ENCODE measurements at places on chromosomes 5 and 9.

DNA sequence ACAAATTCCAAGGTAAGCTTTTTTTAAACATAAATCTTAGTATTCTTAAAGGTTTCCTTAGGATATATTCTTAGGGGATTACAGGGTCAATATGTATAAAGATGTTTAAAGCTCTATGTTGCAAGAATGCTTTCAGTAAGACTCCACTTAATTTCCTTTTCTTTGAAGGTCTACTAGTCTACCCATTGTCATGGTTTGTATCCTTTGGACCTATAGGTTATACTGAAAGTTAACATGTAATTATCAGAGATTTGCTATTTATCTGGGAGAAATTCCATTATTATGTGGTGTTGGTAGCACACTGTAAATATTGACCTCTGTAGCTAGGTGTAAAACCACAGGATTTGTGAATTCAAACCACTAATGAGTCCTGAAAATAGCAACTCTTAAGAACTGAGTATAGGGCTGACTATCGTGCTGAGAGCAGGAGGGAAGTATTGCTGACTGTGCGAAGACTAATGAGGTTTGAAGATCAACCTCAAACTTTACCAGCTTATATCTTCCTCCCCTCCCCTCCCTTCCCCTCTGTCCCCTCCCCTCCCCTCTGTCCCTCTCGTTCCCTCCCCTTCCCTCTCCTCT lies 85.6 kb downstream of the GADD45G start:
- no peak for DNase-seq

DNA sequence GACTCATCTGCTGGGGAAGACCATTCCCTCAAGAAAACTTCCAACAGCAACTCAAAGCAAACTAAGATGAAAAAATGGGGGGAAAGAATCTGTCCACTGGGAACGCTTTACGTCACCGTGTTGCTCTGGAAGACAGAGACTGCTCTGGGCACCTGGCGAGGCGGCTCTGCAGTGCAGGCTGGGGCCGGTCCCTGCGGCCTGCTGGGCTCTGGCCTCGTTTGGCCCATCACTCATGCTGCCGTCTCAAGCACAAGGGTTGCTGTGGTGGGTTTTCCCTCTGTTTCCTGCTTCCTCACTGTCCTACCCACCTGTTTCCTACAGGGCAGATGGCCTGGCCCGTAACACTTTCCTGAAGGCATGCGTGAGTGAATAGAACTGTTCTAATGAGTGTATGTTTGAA lies 92.9 kb upstream of the OTULINL start:
- no peak for DNase-seq

DNA sequence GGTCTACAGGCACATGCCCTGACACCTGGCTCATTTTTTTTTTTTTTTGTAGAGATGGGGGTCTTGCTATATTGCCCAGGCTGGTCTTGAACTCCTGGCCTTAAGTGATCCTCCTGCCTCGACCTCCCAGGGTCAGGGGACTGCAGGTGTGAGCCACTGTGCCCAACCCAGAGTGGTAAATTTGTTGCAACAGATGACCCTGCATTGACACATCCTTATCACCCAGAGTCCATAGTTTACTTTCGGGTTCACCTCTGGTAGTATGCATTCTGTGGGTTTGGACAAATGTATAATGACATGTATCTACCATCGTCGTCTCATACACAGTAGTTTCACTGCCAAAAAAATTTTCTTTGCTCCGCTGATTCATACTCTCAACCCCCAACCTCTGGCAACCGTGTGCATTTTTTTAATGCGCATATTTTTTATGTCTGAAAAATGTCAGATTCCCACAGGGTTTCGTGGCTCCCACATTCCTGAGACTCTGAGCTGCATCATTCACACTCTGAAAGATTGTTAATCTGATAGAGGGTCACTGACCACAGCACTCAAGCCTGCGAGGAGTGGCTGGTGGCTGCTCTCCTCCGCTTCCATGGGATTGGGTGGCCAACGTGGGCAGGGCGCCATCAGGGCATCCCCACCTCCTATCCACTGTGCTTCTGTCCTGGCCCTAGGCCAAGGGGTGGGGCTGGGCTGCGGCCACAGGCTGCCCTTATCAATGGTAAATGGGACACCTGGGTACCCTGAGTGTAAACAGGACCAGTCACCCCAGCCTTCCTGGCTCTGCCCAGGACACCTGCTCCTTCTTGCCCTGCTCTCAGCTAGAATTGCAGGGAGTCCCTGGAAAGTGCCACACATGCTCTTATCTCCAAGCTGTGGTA lies 9.6 kb downstream of the NDST1 start:
- no peak for DNase-seq

- no peak for DNase-seq
Measured at GRCh38 chr5:82730913-82731312, 346.3 kb downstream of the TMEM167A start.

DNA sequence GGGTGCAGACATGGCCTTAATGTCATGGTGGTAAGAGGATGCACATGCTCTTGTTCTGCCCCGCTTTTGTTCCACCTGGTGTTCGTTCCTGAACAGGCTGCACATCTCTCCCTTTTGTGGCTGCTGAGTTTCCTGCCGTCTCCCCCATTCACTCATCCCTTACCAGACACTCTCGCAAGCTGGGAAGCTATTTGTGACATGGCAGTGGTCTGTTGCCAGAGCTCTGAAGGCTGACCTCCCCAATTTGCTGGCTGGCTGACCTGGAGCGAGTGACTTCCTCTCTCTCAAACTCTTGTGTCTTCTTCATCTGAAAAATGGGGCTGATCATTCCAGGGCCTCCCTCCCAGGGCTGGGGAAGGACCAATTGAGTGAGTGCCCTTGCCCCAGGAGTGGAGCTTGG lies 35.9 kb downstream of the HRH2 start:
- DNase-seq = no peak

DNA sequence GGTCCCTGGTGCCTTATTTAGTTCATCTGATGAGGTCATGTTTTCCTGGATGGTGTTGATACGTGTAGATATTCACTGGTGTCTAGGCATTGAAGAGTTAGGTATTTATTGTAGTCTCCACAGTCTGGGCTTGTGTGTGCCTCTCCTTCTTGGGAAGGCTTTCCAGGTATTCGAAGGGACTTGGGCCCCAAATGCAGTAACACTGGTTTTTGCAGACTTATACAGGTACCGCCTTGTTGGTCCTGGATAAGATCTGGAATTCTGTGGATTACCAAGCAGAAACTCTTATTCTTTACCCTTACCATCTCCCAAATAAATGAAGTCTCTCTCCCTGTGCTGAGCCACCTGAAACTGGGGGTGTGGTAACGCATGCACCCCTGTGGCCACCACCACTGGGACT lies 34.1 kb downstream of the MEGF9 start:
- no peak for DNase-seq

GRCh38 chr5:162429142-162429541 lies 361.6 kb downstream of the GABRG2 start:
- no peak for DNase-seq

- DNase-seq = no peak
Measured at GRCh38 chr9:127788337-127789011, 2.6 kb downstream of the CDK9 start.

DNA sequence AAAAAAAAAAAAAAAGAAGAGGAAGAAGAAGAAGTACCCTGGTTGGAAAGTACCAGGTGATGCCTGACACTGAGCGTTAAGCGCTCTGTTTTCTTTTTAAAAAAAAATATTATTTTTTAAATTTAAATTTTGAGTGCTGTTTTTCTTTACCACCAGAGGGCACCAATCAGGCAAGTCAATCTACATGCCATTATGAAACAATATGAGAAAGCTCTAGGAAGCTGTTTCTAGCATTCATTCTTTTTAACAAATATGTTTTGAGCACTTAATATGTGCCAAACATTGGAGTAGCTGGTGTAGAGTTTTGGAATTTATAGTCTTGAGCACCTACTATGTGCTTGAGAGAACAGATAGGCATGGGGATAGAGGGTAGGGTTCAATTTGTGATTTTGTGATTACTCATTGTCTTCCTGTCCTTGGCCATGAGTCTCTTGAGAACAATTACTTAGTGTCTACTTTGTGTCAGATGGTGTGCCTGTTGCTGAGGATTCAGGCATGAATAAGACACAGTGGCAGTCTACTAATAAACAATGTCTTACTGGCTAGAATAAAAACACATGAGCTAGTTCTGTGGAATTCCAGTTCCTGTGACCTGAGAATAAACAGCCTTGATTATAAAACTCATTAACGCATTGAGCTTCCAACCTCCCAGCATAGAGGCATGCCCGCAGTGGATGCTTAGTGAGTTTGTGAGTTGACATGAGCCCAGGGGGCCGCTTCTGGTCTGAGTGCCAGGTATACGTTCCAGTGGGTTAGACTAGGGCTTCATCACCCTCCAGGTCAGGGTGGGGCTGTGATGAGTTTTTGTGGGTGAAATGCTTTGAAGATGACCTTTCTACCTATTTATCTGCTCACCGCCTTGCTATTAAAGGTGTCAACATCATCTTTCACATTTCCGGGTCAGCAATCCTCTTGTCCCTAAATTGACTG lies 3.0 kb upstream of the UBE2R2 start:
- DNase-seq = no peak

GRCh38 chr5:57133574-57133973 lies 40.3 kb upstream of the GPBP1 start:
- DNase-seq = no peak

GRCh38 chr5:178285399-178286225 lies 53.0 kb upstream of the PHYKPL start:
- no peak for DNase-seq

- no peak for DNase-seq
Measured at GRCh38 chr5:75546830-75547229, 35.1 kb downstream of the POLK start.

DNA sequence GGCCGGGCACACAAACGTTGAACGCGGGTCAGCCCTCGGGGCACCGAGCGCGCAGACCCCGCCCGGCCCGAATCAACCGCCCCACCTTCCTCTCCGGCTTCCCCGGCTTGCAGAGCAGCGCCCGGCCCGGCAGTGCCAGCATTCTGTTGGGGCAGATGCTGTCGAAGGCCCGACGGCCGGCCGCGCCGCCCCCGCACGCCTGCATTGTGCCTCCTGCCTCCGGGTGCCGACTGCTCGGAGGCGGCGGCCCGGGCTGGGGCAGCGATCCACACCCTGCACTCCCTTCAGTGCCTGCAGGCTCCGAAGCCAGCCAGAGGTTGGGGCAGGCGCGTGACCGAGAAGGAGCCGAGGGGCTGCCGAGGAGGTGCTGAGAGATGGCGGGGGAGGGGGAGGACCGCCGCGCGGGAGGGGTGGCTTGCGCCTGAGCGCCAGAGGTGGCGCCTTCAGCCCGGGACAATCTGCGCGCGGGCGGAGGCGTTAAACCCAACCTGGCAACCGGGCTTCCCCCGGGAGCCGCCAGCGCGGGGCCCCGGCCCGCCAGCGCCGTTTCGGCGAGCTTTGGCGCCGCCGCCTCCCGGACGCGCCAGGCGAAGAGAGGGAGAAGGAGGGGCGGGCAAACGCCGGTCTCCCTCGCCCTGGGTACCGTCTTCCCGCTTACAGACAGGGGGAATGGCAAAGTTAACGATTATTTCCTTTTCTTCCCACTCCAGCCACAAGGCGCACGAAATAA lies at the start of gene MCIDAS:
Gene MCIDAS (minus strand): TSS at position 382 of the 730 bp plus-strand sequence. CDS start 177 bp downstream, at position 205.
- no peak for DNase-seq

GRCh38 chr5:77629509-77630113 lies 8.9 kb downstream of the OTP start:
- no peak for DNase-seq

GRCh38 chr5:135025730-135026644 lies 8.0 kb downstream of the PITX1 start:
- DNase-seq = no peak

DNA sequence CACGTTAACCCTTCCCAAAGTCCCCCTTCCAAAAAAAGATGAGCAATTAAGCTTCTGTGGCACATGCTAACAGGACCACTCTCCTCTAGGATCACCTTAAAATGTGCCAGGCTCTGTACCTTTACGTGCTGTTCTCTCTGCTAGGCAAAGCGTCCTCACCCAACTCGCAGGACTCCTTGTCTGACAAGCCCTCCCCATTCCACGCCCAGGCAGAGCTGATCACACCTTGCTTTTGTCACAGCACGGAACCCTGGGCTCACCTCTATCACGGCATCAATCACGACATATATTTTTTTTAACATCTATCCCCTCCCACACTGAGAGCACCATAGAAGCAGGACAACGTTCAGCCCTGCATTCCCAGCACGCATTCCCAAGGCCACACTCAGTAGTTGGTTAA lies 47.1 kb downstream of the CDK5RAP2 start:
- DNase-seq = no peak

DNA sequence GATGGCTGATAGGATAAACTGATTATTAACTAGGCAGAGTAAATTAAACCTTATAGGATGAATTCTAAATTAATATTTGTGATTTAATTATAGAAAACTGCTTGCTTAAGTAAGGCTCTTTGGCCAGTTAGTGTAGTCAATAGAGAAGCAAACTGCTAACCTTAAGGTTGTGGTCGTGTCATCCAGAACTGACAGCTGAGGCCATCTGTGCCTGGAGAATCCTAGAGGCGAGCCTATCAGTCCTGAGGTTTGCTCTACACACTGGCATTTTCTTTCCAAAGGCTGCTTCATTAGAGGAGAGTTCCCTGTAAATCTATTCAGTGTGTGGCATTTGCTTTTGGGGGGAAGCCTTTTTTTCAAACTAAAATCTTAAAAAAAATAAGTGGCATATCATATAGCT lies 169.2 kb downstream of the MEF2C start:
- DNase-seq = no peak

DNA sequence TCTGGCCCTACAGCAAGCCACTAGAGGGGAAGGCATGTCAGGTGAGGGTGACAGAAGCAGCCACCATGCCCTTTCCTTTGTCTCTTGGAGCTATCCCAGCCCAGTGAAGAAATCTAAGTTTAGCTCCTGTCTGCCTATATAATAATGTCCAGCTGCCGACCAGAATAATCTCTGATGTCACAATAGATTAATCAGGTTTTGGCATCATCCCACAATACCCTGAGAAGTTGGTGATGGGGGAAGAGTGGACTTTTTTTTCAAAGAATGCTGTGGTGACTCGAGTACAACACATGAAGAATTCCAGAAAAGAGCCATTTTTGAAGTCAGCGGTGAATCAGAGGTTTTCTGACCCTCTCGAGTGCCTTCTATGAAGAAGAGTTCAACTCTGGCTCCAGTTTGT lies 1.7 kb upstream of the TSLP start:
- DNase-seq = no peak

DNA sequence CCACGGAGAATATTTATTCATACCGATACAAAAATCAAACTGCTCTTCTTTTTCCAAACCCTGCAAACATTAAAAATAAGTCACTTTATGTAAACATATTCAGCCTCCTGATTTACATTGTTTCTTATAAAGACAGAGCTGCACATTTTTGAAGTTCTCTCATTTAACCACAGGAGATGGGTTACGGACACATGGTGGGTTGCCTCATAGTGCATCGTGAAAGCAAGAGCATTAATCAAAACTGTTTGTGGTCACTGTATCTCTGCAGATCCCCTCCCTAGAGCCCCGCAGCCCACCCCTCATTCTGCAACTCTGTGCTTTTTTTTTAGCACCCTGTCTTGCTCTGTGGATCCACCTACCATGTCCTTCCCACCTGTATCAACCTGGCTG lies 43.3 kb upstream of the EQTN start:
- DNase-seq = no peak

- DNase-seq = no peak
Measured at GRCh38 chr5:2861605-2862004, 110.1 kb upstream of the IRX2 start.
